ENCODE measurements at places on chromosomes 7 and 10.
A peak's percentile ranks its signal among the peaks of the same experiment; 100 is the strongest.

DNA sequence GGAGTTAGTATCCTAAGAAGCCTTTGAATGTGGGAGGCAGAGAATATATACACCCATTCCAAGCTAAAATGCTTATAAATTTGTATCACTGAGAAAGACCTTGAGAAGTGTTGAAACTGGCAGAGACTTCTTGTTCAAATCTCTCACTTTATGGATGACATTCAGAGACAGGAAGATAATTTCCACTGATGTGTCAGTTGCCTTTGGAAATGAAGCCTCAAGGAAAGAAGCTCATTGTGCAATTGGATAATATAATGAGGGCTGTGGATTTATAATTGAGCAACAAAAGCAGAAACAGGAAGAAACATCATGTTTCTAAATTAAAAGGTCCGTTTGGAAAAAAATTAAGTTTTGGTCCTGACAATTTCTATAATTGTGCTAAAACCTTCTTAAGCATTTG lies 789.9 kb upstream of the IGFBP3 start:
- DNase-seq = no peak

DNA sequence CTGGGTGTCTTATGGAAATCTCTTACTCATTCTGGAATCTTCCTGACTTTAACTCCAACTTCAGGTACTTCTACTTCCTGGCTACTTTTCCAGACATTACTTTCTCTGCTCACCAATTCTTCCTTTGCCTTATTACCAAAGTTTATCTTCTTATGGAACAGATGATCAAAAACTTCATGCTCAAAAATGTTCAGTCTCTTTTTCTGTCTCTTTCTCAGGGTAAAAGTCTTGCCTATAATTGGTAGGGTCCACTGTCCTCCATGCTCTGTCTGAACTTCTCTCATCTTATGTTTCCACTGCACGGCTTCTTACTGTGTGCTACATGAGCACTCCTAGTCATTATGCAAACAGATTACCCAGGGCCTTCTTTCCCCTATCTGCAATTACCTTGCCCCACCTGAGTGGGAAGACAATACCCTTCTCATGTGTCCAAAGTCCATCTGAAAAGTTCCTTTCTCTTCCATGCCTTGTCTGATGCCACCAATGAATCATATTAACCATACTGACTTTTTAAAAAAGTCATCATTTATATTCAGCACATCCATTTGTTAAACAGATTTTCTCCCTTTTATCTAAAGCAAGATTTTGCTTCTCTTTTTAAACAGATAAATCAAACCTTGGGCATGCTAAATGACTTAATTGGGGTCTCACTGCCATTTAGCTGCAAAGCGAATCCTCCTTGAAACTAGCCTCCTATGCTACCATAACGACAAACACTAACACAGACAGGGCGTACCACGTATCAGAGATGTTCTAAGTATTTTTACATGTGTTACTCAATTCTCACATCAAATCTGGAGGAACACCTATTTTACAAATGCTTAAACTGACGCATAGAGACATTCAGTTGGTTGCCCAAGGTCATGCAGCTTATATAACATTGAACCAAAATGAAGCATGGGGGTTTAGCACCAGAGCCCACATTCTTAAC lies 48.8 kb downstream of the SEMA3C start:
- DNase-seq = no peak

- DNase-seq = no peak
Observed at GRCh38 chr7:138066954-138067394, 9.3 kb upstream of the AKR1D1 start.

DNA sequence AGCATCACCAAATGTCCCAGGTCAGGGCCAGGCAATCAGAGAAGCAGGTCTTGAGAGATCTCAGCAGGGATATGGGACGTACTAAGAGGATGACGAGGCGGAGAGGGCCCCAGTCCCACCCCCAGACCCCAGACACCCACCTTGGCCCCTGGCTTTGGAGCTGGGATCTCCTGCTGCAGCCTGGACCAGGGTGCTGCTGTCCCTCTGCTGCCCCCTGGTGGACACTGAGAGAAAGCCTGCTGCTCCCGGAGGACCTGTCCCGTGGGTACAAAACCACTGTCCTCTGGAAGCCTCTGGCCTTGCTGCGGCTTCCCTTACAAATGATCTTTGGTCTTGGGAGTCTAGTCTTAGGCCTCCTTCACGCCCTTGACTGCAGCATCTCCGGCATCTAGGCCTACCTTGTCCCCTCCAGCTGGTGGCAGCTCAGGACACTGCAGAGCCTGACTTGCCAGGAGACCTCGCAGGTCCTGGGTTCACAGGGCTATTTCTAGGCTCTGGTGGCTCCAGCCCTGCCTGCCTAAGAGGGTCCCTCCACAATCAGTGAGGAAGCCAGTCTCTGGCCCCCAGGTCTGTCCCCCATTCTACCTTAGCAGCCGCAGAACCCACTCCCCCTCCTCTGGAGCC lies 97.1 kb downstream of the RGS10 start:
- DNase-seq = peak; percentile 75

DNA sequence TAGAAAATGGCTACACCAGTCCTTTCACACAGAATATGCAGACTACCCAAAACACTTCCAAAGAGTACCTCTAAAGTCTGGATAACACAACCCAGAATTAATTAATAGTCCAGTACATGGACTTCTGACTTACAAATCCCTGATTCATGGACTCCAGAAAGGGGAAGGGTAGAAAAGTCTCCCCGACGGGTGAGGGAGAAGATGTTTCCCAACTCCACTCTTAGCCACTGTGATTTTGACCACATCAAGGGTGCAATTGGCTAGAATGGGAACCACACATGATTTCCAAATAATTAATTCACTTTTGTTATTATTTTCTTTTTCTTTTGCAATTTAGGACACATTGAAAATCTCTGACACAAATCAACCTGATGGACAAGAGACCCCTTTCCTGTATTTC lies 1.4 kb downstream of the TMEM130 start:
- no peak for DNase-seq

- no peak for DNase-seq
Observed at GRCh38 chr7:127946847-127947246, 84.4 kb downstream of the LRRC4 start.

DNA sequence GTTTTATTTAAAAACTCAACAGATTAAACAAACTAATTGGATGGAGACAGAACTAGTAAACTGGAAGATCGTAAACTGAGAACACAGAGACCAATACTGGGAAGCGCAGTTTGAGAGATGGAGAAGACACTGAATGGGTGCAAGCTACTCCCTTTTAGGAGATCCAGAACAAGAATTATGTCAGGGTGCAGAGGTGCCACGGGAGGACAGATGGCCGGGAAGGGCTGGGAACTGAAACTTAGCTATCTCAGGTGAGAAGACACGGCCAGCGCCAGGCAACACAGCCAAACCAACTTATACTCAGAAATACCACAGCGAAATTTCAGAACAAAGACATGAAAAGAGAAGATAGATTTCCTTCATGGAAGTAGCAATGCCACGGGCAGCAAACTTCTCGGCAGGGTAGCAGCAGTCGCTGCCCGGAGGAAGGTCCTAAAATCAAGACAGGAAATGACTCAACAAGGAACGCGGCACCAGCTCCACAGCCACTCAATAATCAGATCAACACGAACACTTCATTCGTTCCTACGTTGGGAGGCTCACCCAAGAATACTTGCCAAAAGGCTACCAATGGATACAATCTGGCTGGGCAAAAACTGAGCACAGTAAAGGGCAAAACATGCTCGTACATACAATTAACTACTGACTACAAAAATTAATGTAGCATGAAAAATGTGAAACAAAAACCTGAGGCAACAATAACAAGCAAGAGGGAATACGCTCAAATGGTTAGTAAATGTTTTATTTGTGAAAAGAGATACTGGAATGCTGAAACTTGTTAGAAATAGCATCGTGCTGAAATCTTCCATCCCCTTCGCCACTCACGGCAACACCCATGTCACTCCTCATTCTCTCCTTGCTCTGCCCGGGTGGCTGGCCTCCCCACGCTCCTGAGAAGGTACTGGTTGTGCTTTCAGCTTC lies 2.2 kb upstream of the LRRC27 start:
- DNase-seq = no peak

- DNase-seq = no peak
Observed at GRCh38 chr10:77087366-77087765, 550.2 kb downstream of the KCNMA1 start.

DNA sequence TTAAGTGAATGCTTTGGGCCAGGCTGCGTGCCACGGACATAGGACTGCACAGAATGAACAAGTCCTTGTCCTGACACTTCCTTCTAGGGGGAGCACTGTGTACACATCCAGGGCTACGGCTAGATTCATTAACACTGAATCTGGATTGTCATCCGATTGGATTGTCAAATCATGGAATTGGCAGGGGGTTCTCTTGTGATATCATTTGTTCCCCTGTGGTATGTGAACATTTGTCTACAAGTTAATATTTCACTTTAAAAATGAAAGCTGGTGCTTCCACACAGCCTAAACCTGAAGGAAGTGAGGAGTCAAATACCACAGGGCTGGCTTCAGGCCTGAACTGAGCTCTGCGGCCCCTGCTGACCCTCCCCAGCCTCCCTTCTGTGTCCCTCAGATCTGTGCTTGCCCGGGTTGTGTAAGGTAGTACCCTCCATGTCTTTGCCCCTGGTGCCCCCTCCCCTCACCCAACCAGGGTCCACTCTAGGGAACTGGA lies 75.6 kb downstream of the SNX10 start:
- DNase-seq = no peak

GRCh38 chr10:118746246-118746645 lies 8.5 kb downstream of the CACUL1 start:
- DNase-seq = no peak

DNA sequence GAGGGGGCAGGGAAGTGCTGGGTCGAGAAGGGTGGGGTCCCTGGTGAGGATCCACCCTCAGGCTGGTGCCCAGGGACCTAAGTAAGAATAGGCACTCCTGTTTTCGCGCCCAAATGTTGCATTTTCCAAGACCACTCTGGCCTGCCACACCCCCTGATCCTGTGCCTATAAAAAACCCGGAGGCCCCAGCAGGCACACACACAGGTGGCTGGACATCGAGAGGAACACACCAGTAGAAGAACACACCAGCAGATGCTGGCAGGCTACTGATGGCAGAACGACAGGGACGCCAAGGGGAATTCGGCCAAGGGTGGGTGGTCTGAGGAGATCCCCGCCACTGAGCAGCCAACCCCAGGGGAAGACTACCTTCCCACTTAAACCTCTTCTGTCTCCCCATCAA lies 633.9 kb upstream of the POT1 start:
- no peak for DNase-seq

- no peak for DNase-seq
Observed at GRCh38 chr7:42614636-42615035, 297.2 kb downstream of the C7orf25 start.

- DNase-seq = no peak
Observed at GRCh38 chr7:80721883-80722615, 83.6 kb downstream of the CD36 start.

DNA sequence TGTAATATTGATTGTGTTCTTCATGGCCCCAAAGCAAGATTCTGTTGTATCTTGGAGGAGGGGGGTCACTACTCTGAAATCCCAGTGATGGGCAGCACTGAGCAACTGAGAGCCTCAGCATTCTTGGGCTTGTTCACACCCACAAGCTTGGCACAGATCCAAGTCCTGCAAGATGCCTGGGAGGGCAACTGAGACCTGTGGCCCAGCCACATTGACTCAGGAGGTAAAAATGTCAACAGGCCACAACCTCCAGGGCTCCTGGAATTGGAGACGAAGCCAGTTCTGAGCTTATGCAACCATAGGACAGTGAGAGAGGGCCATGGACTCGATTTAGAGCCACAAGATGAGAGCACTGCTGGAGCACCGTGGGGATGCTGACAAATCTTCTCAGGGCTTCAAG lies 3.1 kb upstream of the DOCK1 start:
- DNase-seq = no peak

GRCh38 chr10:101725296-101726114 lies 30.5 kb upstream of the FBXW4 start:
- no peak for DNase-seq

DNA sequence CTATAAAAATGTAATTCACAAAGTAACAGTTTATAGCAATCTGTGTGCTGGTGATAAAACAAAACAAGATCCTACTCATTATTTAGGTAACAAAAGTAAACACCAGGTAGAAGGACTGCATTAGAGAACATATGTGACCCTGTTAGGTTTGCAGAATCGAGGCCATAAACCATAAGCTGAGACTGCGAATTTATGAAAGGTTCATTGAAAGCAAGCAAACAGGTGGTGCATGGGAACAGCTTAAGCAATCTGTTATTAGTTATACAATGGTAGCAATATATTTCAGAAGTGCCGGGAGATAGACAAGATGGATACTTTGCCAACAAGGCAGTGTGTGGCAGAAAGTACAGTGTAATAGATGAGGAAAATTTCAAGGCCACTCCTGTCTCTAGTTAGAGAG lies 23.5 kb upstream of the FAM133B start:
- DNase-seq = no peak

DNA sequence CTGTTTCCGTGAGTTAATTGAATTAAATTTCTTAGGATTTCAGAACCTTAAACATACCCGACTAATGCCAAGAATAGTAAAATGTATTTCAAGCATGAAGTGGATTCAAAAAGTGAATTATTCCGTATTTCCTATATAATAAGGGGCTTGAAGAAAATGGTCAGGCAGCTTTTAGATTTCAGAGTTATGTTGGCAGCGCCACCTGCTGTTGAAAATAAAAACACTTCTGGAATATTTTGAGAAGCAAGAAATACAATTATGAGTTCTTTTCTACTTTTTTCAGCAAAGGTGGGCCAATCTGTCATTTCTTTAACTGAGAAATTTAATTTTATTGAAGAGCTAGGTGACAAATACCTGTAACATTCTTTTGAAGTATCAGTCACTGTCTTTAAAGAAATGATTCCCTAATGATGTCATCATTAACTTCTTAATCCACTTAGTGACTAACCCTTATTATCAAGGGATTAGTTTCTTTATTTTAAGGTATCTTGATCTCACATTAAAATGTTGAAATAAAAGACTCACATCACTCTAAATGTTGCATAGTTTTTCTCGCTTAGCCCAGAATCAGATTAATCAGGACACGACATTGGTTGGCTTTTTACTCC lies 36.6 kb upstream of the AGR3 start:
- DNase-seq = no peak

DNA sequence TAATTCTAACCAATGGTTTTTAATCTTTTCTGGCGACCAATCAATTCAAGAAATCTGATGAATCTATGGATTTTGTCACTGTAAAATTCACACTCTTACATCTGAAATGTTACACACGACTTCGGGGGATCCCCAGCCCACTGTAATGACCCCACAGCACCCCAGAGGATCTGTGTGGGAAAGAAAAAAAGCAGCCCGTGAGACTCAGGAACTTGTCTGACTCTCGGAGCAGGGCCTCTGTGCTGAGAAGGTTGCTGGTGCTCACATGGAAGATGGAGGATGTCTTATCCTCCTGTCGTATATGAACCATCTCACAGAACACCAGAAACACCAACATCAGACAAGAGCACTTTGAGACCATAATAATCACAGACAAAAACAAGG lies 228.4 kb upstream of the INHBA start:
- DNase-seq = no peak

- no peak for DNase-seq
Observed at GRCh38 chr10:9045311-9045710, 990.8 kb downstream of the GATA3 start.

- no peak for DNase-seq
Observed at GRCh38 chr10:104472505-104472904, 118.9 kb downstream of the CFAP58 start.

All from activated naive CD8-positive, alpha-beta T cell treated with anti-CD3 and anti-CD28 coated beads, Interleukin-2, amount 50 U/mL, for 16 hours (primary cell).